ENCODE measurements at places on chromosomes 11 and 22.

GRCh38 chr22:37054056-37054395 lies 2.5 kb downstream of the KCTD17 start:
- DNase-seq, result no peak

- no peak for DNase-seq
Observed at GRCh38 chr22:28198692-28199091, 279.6 kb upstream of the PITPNB start.

GRCh38 chr11:22371160-22371559 lies 33.0 kb downstream of the SLC17A6 start:
- no peak for DNase-seq

DNA sequence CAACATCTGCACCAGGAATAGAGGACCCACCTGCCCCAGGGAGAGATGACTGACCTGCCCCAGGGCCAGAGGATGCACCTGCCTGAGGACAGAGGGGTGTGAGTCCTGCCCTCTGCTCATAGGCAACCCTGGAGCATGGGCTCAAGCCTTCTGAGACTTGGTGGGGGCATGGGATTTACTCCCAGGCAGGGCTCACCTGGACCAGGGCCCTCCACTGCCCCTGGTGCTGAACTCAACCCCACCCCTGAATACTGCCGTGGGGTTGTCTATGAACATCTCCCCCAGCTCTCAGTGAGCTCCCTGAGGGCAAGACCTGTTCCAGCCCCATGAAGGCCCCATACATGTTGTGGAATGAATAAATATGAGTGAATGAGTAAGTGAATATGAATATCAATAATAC lies 33.8 kb upstream of the MUC5AC start:
- DNase-seq, result no peak

DNA sequence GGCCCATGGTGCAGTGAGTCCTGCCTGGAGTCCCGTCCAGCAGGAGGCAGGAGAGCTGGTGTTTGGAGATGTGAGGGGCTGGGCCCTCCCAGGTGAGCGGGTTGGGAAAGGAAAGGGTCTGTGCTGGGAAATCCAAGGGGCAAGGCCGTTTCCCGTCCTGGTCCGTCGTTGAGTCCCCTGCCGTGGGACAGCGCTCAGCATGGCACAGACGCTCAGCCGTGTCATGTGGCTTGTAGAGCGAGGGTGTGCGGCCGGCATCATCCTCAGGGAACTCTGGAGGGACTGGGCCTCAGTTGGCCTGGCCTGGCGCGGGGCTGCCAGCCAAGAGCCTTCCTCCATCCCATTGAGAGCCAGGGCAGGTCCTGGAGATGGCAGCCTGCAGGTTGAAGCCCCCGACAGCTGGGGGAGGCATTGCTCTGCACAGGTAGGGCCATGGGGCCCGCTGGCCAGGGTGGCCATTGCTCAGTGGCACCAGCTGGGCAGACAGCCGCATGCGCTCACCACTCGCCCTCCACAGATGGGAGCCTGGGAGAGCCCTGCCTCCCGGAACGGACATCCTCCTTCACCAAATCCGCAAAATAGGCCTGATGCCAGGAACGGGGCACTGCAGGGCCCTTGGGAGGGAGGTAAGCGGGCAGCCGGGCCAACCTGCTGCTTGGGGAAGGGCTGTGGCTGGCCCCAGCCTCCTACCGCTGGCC lies 28.7 kb downstream of the KCNQ1 start:
- no peak for DNase-seq

DNA sequence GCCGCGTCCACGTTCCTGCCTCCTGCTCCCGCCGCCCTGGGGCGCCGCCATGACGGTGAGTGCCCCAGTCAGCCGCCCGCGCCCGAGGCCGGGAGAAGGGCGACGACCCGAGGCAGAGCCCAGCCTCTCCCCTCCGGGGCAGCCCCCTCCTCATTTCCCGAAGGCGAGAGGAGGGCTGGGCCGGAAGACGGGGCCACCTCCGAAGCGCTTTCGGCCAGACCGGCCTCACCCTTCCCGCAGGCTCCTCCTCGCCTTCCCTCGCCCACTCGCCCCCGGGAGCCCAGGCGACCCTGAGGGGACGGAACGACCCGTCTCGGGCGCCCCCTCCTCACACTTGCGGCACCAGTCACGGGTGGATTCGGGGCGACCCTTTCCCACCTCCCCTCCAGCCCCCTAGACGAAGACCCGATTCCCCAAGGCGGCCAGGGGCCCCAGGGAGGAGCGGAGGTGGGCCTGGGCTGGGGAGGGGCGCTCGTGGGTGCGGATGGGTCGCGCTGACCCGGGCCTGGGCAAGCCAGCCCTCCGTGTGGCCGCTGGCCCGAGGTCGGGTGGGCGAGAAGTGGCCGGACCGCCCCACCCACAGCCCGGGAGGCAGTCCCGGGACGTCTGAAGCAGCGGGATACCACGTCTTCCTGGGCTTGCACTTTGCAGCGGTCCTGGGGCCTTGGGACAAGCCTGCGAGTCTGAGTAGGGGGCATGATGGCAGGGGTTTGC lies 49.7 kb downstream of the TRIOBP start:
- DNase-seq, result peak; percentile 5

DNA sequence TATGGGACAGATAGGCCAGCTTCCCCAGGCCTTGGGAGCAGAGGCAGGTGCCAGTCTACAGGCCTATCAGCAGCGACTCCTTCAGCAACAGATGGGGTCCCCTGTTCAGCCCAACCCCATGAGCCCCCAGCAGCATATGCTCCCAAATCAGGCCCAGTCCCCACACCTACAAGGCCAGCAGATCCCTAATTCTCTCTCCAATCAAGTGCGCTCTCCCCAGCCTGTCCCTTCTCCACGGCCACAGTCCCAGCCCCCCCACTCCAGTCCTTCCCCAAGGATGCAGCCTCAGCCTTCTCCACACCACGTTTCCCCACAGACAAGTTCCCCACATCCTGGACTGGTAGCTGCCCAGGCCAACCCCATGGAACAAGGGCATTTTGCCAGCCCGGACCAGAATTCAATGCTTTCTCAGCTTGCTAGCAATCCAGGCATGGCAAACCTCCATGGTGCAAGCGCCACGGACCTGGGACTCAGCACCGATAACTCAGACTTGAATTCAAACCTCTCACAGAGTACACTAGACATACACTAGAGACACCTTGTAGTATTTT lies 26.6 kb upstream of the L3MBTL2 start:
- DNase-seq, result no peak

DNA sequence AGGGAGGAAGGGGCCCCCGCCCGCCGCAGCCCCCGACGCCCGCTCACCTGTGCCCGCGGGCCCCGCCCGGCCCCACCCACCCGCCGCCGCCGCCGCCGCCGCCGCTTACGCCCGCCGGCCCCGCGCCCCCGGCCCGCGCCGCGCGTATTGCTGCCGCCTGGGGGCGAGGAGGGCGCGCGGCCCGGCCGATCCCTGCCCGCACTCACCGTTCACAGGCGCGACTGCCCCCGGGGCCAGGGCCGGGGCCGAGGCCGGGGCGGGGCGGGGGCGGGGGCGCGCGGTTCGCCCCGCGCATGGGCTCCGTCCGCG lies 212 bp downstream of the HRAS start:
- DNase-seq, result no peak

DNA sequence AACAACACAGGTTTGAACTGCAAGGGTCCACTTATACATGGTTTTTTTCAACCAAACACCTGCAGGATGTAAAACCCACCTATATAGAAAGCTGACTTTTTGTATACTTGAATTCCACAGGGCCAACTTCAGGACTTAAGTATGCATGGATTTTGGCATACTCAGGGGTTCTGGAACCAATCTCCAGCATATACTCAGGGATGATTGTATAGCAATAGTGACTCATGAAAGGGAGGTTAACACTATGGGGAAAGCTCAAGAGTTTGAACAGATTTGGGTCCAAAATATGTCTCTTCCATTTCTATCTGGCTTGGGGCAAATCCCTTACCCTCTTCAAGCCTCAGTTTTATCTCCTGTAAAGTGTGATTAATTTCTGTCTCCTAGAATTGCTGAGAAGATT lies 94.9 kb downstream of the MICAL2 start:
- no peak for DNase-seq

GRCh38 chr11:13118194-13118593 lies 109.1 kb downstream of the RASSF10 start:
- DNase-seq, result no peak

GRCh38 chr11:47305734-47306483 lies 36.0 kb downstream of the MADD start:
- no peak for DNase-seq

DNA sequence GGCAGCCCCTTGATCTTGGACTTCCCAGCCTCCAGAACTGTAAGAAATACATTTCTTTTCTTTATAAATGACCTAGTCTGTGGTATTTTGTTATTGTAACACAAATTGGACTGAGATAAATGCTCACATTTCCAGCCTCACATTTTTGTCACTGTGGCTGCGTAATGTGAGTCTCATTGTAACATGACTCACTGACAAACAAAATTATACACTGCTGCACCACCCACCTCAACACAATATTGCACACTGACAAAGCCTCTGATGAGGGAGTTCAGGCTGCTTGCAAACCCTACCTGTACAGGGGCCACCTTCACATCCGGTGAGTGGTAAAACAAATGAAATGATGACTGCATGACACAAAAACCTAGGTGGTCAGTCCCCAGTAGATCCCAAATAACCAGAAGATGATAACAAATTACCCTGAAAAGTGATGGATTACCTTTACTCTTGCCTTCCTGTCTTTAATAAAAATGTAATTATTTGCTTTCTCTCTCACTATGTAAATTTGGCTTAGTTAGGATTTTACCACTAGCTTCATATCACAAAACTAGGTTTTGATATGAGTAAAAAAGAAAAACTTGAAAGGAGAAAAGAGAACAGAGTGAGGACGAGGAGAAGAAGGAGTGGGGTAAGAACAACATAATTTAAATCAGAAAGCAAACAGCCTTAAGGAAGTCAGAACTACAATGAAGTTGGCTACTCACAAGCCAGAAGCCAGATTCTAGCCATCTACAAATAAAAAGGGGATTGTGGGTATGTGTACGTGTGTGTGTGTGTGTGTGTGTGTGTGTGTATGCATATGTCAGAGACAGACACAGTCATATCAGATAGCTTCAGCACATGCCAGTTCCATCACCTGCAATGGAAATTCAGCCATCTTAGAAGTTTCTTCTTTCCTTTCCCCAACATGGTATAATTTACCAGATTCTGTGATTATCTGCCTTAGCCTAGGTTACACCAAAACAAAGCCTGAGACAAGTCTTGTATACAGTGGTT lies 53.4 kb upstream of the SESN3 start:
- DNase-seq, result no peak

DNA sequence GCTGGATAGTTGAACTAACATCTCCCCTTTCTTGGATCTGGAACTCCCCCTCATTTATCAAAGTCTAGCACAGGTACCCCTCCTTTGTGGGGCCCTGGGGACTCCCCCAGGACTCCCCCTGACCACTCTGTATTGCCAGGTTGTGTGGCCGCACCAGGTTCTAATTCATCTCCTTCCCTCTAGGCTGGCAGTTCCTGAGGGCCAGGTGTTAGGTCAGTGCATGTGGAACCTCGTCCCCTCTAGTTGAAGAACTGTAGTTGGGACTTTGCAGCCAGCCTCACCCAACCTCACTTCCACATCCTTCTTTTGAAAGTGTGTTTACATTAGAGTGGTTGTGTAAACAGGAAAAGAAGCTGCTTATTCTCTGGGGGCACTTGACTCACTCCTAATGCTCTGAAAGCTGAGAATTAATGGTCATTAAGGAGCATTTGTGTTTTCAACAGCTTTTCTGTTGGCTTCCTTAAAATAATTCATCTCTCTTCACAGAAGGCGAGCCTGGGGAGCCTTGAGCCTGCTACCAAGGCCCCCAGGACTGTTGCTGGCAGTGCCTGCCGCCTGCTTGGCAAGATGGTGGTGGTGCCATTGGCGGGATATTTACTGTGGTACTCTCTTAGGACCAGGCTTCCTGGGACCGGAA lies 11.8 kb downstream of the UPB1 start:
- no peak for DNase-seq

DNA sequence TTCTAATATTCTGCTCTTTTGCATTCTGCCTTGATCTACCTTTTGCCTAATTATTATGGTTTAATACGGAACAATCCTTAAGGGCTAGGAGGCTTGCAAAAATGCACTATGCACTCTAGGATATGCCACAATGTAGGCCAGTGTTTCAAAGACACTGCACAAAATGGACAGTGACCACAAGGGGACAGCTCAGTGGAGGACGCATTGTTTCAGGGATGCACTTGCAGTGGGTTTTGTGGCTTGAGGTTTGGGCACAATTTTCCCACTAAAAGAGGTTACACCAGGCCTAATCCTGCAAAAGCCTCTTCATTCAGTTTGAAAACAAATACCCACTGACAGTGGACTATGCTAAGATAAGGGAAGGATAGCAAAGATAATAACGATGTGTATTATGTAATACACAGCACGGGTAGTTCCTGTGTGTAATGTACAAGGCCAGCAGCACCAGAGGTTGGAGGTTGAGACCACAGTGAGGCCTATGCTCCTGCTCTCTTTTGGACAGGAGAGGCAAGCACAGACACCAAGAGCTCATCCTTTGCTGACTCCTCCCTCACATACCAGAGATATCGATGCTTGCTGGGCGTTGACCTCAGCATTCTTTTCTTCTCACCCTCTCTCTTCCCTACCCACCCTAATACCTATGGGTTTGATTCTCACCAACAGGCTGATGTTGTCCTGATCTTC lies 12.7 kb downstream of the MAP6 start:
- no peak for DNase-seq

DNA sequence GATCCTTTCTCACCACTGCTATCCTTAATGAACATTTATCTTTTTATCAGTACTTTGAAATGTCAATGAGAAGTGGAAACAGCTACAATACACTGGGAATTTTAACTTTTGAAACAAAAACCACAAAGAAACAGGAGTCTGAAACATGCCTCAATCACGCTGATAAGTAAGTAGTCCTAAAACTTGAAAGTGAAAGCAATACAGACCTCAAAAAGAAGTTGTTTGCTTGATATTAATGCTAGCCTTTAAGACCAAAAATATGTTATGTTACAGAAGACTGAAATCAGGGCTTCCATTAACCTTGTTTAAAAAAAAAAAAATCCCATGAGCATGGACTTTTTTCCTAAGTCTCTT lies 21.3 kb downstream of the PHF21A start:
- DNase-seq, result no peak

- DNase-seq, result peak; percentile 46
Observed at GRCh38 chr11:35145271-35145670, 6.3 kb downstream of the CD44 start.

GRCh38 chr11:88306785-88307184 lies 30.8 kb downstream of the CTSC start:
- DNase-seq, result no peak

- peak; percentile 74 for DNase-seq
Observed at GRCh38 chr11:61336171-61336935, 3.3 kb downstream of the TKFC start.

- no peak for DNase-seq
Observed at GRCh38 chr11:3674189-3674588, 3.0 kb upstream of the CHRNA10 start.

Data from stimulated activated CD8-positive, alpha-beta memory T cell treated with anti-CD3 and anti-CD28 coated beads, Interleukin-4, amount 100 ng/mL, for 24 hours (primary cell).